ENCODE measurements at places on chromosomes 2 and 18.

DNA sequence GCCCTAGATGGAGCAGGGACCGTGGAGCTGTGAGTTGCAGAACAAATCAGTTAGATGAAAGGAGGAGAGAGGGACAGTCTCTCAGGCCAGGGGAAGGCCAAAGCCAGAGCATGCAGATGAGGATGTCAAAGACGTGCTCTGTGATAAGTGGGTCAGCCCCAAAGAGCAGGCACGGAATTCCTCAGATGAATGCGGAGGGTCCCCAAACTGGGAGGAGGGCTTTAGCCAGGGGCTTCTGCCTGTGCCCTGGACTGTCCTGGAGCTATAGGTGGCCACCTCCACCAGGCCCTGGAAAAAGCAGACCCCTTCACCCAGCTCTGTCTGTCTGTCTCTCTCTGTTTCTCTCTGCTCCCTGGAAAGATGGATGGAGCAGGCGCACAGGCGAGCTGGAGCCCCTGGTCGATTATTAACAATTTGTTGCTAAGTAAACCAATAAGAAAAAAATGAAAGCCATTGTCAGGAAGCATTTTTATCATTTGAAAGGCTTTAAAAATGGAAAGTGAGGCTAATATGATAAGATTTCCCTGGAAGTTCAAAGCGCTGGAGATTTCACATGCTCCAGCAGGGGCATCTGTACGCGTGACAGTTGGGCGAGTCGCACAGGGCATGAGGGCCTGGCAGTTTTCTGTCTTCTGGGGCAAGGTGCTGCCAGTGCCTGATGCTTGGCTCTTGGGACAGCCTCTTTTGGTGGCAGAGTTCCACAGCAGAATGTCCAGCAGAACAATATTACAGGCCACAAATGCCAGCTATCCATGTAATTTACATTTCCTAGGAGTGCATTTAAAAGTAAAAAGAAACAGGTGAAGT, 241.0 kb downstream of the GLI2 start:
- DNase-seq: no peak

GRCh38 chr2:37323781-37324535, 675 bp downstream of the PRKD3 start:
- DNase-seq: no peak

DNA sequence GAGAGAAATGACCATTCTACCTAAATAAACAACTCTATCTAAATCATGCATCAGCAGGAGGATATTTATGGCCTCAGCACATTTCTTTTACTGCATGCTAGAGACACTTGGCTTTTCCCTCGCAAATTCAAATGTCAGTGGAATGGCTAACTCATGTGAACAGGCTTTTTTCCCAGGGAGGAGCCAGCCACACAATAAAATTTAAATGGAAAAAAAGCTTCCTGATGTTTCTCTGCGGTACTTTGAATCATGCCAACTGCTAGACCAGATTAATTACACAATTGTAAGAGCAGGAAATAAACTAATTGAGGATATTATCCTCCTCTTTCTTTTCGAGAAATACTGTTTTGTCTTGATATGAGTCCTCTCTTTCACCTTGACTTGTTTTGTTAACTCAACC, 676.3 kb downstream of the IRS1 start:
- no peak for DNase-seq

GRCh38 chr2:104860451-104860790, 6.5 kb downstream of the POU3F3 start:
- DNase-seq: no peak

GRCh38 chr2:9212010-9212635, 5.5 kb downstream of the ASAP2 start:
- DNase-seq: no peak

DNA sequence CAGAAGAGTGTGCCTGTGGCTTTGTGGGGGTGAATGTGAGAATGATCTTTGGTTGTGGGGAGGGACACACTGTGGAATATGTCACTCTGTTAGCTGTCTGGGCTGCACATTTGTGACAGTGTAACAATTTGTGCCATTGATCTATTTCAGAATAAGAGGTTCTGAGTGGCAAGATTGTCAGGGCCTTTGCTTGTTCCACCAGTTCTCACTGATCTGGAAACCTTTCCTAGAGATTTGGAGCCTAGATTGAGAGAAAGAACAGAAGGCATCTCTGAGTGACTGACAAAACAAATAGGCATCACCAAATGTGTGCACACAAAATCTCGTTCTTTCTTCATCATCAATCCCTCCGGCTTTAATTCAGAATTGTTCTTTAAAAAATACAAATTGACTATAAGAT, 153.6 kb downstream of the KLHL29 start:
- DNase-seq: no peak

DNA sequence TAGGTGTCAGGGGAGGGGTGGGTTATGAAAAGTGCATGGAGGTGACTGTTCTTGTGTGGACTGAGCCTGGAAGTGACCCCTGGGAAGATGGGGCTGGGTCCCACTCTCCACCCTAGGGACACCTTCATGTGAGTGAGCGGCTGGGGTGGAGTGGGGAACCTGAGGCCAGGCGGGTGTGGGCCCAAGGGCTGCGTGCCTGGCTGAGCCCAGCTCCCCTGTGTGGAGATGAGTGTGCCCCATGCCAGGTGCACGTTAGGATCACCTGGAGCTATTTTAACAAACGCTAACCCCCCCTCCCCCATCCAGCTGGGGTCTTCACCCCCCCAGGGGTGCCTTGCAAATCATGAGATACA, 26.5 kb downstream of the ZAP70 start:
- peak; percentile 26 for DNase-seq

DNA sequence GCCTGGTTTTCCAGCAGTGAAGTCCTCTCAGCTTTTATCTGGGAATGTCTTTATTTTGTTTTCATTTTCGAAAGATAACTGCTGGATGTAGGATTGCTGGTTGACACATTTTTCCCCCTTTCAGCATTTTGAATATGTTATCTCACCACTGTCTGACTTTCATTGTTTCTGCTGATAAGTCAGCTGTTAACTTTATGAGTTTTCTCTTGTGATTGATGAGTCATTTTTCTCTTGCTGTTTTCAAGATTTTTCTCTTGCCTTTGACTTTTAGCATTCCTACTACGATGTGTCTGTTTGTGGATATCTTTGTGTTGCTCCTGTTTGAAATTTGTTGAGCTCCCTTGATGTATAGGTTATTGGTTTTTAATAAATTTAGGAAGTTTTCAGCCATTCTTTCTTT, 85.5 kb downstream of the AGPS start:
- no peak for DNase-seq

DNA sequence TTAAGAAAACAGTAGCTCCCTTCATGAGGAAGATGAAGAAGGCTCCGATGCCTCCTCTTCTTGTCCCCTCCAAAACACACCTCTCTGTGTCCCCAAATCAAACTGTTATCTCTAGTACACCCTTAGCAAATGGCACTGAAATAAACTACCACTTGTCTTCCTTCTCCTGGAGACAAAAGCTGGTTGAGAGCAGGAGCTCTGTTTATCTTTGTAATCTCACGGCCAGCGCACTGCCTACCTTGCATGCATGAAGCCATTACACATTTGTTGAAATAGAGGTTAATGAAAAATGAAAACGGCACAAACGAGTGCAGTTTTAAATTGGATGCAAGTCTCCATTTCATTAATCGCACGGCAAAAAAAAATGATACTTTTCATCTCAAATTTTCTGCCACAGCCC, 113.7 kb downstream of the EPB41L3 start:
- DNase-seq: peak; percentile 9

DNA sequence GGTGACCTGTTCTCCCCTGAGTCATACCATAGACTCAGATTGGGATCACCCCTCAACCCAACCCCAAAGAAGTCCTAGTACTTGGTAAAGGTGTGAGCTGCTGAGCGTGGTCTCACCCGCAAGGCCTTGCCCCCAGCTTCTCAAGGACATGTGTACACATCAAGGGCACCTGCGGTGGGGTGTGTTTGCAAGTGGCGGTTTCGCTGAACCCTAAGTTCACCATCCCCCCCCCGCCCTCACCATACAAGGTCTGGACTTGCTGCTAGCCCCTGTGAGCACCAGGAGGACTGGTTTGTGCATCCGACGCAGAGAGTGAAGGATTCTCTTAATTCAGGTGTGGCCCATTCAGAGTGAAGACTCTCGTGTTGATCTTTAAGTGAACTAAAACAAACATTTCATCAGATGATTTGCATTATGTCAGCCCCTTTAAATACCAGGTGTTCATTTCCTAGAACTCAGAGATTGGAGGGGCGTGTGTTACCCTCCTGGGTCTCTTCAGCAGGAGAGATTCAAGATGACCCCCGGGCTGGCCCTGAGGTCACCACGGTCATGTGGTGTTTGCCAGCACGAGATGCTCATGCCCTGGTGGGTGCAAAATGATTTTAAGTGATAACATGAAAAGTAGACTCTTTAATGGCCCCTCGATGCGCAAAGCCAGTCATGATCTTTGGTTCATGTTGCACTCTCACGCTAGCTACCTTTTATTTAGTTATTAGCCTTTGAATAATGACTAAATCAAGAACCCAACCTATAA, 27.8 kb downstream of the MTERF4 start:
- no peak for DNase-seq

- no peak for DNase-seq
These were observed 256.6 kb upstream of the RASGRP3 start for GRCh38 chr2:33219850-33220275.

DNA sequence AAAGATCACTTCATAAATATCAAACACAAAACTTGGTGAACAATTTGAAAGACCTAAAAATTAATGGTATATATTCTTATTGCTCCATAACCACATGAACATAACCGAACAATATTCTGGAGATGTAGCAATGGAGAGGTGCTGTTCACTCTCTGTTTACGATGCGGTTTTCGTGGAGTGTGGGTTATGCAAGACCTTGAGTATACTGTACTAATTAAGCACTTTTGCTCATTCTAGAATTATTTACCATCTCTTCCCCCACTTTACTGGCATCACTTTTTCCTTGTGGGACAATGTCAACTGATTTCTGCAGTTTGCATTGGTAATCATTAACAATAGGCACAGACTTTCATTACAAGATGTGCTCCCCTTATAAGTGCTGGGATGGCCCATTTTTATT, 97.6 kb downstream of the RAPH1 start:
- DNase-seq: no peak

- DNase-seq: no peak
These were observed 48.8 kb upstream of the TMEFF2 start for GRCh38 chr2:192243488-192243887.

- DNase-seq: no peak
These were observed 42.1 kb downstream of the TMEM37 start for GRCh38 chr2:119473621-119474370.

DNA sequence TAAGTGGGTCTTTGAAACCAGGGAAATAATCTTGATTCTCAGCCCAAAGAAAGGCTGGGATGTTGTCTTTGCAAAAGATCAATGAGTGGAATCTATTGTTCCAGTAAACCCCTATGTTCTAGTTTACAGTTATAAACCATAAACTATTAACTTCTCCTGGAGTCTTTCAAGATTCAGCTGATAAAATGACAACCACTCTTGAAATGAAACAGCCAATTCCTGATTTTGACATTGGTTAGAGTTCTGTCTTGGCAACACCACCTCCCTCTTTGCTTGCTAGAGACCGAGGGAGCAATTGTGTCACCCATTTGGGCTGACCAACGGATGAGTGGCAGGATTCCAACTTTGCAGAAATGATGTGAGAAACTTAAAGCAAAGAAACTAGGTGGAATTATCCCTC, 746.9 kb downstream of the SLC4A3 start:
- DNase-seq: no peak

GRCh38 chr2:121627525-121628050, 21.7 kb downstream of the CLASP1 start:
- DNase-seq: no peak

DNA sequence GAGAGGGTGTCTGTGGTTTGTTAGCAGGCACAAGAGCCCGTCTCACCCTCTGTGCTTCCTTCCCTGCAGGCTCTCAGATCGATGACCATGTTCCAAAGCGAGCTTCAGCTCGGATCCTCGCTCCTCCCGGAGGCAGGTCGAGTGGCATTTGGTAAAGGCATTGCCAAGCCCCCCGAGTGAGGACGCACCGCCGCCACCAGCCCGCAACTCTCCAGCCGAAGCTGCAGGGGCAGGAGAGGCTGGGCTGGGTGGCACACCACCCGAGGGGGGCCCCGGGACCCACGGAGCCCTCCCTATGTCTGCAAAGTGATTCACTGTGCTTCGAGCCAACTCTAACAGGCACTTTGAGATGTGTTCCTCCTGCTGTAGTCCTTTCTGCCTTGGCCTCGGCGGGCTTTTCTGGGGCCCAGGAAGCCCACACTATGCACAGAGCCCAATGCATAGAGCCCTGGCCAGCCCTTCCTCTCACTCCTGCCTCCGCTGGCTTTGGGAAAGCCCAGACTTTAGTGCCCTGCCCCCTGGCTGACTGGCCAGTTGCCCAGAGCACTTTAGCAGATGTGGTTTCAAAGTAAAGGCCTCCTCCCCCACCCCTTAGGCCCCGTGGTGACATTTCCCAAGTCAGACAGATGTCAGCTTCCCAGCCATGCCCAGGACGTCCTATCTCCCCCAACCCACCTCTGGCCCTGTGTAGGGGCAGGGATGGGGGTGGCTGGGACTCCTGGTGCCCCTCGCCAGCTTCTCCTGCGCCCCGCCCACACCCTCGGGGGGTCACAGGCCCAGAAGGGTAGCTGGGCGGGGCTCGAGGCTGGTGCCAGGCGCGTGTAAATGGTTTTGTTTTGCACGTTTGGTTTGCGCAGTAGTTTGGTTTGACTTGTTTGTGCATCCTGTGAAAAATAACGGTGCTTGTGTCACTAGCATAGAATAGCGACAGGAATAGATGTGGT, 23.3 kb upstream of the MAPRE3 start:
- DNase-seq: no peak

DNA sequence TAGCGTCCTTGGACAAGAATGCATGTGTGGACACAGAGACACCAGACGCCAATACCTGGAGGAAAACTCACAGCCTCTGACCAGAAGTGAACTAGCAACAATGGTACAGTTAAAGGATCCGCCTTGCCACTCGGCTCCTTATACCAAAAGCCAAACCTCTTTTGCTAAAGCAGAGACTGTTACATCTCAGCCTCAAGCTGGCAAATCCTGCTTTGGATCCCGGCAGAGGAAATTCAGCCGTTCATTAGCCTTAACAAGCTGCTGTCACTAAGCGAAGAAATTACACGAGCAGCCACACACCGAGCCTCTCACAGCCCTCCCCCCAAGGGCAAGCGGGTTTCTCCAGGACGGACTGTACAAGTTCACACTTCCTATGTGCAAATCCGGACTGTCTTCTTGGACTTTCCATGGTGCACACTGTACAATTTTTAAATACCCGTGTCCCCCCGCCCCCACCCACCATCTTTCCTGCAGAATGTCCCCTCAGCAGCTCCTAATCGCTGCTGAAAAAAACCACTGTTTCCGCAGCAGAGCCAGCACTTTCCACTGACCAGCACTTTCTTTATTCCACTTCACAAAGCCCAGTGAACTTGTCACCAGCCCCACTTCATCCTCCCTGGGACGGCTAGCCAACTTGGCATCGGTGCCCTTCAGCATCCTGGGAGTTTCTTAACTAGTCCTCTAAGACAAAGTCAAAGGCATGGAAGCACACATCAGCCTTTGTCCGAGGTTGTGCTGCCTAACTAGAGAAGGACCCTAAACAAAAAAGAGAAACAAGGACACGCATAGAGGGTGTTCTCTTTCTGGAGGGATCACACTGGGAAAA, 1.5 kb downstream of the KLF7 start:
- DNase-seq: no peak

DNA sequence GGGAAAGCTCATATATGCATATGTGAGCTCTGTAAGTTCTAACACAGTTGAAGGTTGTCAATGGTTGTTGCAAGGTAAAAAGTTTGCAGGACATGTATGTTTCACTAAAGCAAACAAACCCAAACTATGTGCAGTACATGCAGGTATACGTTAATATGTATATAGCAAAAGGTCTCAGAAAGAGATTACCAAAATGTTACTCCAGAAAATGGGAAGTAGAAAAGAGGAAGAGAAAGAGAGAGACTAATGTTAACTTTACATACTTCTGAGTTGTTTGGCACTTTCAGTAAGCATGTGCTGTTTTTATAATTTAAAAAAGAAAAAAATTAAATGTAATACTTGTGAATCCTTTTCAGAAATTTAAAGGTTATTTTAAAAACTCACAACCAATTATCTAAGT, 32.8 kb upstream of the PEX13 start:
- no peak for DNase-seq
